ENCODE measurements at places on chromosomes 2 and 18.
A peak's percentile ranks its signal among the peaks of the same experiment; 100 is the strongest.

DNA sequence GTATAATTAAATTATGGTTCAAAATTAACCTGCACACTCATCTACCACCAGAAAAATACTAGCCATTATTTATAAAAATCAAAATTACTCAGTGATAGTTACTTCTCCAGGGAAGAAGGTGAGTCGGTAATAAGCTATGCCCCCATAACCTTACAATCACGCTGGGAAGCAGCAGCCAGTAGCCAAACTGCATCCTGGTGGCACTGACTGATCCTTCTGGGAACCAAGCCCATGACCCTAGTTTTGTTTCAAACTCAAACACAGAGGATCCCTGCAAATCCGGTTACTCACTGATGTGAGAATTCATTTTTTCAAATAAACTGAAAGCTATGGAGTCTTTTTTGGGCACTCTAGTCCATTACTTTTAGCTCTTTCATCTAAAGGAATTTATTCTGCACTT, 88.2 kb upstream of the VWC2L start:
- DNase-seq: no peak

- no peak for DNase-seq
Measured at GRCh38 chr2:23132823-23133595, 252.0 kb upstream of the KLHL29 start.

DNA sequence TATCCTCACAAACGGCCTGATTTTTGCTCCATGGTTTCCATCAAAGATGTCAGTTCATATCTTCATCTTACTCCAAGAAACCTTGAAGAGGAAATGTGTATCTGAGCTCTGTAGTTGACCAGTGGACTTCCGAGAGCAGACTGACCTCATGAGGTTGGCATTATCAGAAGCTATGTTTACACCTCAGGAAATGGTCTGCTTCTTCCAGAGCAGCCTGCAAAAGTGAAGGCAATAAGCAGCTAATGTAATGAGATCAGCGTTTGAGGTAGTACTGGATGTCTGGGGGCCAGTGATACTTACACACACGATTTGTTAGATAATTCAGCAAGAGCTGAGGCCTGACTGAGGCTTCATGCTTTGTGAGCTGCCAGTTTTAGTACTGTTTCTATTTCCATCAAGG, 189.7 kb downstream of the LRRTM1 start:
- no peak for DNase-seq

DNA sequence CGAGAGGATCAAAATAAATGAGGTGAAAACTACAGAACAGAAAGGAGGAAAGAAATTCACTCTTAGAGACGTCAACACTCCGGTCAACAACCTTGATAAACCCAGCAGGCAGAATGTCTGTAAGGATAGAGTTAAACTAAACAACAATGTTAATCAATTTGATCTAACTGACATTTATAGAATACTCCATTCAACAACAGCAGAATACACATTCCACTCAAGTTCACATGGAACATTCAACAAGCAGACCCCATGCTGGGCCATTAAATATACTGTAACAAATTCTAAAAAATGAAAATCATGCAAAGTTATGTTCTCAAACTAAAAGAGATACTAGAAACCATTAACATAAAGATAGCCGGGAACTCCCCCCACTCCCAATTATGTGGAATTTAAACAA, 41.8 kb downstream of the FAM210A start:
- DNase-seq: no peak

- DNase-seq: no peak
Measured at GRCh38 chr18:54239601-54240000, 15.1 kb upstream of the MBD2 start.

DNA sequence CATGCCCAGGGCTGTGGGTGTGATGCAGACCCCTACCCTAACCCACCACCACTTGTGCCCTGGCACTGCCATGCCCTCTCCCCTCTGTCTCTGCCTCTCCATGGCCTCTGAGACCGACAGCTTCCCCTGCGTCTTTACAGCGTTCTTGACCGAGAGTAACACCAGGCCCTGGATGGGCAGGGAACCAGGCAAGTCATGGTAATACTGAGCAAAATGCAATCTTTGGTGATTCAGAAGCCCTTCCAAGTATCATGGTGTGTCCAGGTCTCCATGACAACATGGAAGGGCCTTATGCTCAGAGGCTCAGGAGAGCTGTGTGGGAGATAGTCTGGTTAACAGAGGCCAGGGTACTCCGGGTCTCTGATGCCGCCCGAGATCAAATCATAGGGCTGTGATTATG, 176.1 kb downstream of the KLHL29 start:
- no peak for DNase-seq

- DNase-seq: peak; percentile 27
Measured at GRCh38 chr2:191155608-191156071, 4.8 kb upstream of the STAT4 start.

DNA sequence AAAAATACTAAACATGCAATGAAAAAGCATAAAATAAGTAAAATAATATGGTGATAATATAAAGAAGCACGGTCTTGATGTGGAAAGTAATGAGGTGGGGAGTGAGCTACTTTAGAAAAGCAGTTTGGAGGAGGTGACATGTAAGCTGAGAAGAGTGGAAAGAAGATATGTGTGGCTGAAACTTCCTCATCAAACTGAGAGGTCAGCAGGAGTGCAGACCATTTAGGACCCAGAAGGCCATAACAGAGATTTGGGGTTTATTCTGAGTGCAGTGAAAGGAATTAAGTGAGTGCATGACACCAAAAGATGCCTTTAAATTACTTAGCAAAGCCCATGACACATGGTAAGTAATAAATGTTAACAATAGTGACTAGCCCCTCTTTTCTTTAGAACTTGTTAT, 24.4 kb upstream of the TMEM182 start:
- no peak for DNase-seq

GRCh38 chr2:48527226-48527885, 2.6 kb upstream of the STON1 start:
- DNase-seq: no peak

- peak; percentile 4 for DNase-seq
Measured at GRCh38 chr18:9951022-9951859, 37.4 kb downstream of the VAPA start.

GRCh38 chr2:21356086-21356856, 232.5 kb downstream of the TDRD15 start:
- DNase-seq: no peak

- no peak for DNase-seq
Measured at GRCh38 chr18:40096675-40097074, 1858.4 kb upstream of the PIK3C3 start.

- DNase-seq: no peak
Measured at GRCh38 chr2:100640431-100641124, 77.8 kb downstream of the PDCL3 start.
